ENCODE measurements at places on chromosomes 2 and 18.
A peak's percentile ranks its signal among the peaks of the same experiment; 100 is the strongest.

GRCh38 chr2:216692636-216693413 lies 2.5 kb downstream of the IGFBP5 start:
- peak; percentile 83 for DNase-seq

- DNase-seq: no peak
Observed at GRCh38 chr18:44900627-44901026, 219.9 kb downstream of the SETBP1 start.

DNA sequence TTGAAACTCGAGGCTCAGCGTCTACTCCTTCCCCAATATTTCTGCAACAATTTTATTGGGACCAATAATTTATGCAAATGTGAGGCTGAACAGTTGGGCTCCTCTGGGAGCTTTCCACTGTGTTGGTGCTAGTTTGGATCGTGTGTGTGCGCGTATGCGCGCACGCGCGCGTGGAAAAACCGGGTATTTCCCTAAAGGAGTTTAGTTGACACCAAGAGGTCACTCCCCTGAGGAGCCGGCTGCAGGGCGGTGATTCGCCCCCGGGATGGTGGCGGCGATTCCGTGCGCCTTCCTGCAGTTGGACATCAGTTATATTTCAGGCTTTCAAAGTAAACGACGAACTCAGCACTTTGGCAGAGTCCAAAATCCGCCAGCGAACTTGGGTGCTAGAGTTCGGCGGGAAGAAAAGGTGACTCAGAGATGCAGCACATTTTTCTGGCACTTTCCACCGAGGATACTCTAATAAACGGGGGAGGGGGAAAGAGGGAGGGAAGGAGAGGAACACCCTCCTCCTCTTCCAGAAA lies 186.5 kb upstream of the FANCL start:
- DNase-seq: peak; percentile 11

- DNase-seq: no peak
Observed at GRCh38 chr2:239768031-239768790, 256.9 kb downstream of the NDUFA10 start.

DNA sequence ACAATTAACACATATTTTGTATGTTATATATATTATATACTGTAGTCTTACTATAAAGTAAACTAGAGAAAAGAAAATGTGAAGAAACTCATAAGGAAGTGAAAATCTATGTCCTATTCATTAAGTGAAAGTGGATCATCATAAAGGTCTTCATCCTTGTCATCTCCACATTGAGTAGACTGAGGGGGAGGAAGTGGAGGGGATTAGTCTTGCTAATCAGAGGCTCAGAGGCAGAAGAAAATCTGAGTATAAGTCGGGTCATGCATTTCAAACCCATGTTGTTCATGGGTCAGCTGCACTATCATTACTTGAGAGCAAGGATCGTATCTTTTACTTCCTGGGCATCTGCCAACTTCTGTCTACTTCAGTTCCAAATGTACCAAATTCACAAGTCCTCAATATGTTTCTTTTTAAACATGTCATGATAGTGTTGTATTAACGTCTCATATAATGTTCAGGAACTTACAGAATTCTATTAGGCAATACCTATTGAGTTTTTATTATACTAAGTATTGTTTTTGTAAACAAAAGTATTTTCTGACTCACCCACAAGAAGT lies 208.9 kb upstream of the BOD1L2 start:
- no peak for DNase-seq

- DNase-seq: no peak
Observed at GRCh38 chr2:221423210-221423804, 148.8 kb downstream of the EPHA4 start.

DNA sequence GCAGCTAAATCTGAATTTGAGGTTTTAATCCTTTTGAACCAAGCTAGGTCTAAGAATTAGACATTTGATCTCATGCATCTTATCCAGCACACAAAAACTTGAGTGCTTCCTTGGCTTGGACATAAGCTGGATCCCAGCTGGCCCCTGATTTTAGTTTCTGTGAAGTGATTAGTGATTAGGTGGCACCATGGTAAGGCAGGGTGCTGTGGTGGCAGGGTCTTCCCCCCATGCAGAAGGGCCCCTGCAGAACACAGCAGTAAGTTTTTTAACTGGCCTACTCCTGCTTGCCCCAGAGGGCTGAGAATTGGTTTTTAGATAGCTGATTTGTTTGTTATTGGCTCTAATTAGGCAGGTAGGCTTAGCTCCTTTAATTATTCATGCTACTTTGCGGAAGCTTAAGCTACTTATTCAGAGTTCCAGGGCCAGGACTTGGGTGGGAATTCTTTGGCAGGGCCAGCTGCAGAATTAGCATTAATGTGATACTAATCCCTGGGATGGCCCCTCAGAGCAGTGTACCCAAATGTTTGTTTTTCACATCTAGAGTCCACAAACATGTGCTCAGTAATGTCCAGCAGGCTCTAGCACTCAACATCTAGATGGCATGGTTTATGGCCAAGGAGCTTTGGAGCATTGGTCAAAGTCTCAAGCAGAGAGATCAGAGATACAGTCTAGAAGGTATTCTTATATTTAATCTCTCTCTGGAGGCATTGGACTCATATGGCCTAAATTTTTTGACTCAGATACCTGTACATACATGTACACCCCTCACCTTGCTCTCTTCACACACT lies 99.6 kb downstream of the FMNL2 start:
- DNase-seq: no peak

- DNase-seq: no peak
Observed at GRCh38 chr18:44789710-44790109, 109.0 kb downstream of the SETBP1 start.

DNA sequence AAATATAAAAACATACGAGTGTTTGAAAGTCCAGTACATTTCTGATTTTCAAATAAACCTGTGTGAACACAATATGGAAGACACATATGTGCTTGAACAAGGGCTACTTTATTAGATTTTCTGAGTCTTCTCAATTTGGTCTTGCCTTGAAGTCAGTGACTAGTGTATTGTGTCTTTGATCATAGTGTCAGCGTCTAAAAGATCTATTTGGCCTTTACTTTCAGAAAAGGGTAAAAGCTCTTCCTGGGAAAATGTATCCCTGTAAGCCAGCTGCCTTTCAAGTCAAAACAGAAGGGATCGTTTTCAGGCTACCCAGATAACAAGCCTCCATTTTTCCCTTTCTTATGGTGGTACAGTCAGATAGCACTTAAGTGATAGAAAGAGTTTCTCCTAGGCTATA lies 471.9 kb downstream of the CMPK2 start:
- DNase-seq: no peak

GRCh38 chr2:229235131-229235914 lies 35.8 kb downstream of the PID1 start:
- DNase-seq: no peak

DNA sequence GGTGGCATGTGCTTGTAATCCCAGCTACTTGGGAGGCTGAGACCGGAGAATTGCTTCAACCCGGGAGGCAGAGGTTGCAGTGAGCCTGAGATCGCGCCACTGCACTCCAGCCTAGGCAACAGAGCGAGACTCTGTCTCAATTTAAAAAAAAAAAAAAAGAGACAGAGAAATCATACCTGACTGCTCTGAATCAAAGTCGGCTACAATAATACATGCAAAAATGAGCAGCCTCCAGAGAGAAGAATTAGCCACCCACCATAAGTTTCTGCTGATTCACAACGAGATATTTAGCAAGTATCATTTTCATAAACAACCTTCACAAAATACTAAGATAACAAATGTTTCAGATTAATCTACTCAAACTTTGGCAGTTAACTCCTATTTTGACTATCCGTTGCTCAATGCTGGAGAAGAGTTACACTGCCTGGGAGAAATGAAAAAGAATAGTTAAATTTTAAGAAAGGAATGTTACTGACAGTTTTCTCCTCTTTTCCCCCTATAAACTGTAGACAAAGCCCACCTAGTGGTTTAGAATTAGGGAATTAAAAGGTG lies 1.5 kb downstream of the OSBPL1A start:
- no peak for DNase-seq

DNA sequence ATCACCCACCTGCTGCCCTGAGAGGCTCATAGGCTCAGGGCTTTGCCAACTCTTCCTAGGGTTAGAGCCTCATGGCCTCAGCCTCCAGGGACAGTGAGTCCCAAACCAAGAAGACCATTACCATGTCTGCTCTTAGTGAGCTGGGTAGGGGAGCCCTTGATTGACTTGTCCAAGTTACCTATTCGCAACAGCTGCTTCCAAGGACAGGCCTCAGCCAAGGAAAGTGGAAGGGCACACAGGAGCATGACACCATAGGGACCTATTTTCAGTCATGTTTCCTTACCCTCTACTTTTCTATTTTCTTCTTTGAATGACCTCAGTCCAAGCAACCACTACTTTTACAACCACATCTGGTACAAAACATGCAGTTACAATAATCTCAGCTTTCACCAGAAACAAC lies 81.6 kb downstream of the LBH start:
- DNase-seq: no peak

DNA sequence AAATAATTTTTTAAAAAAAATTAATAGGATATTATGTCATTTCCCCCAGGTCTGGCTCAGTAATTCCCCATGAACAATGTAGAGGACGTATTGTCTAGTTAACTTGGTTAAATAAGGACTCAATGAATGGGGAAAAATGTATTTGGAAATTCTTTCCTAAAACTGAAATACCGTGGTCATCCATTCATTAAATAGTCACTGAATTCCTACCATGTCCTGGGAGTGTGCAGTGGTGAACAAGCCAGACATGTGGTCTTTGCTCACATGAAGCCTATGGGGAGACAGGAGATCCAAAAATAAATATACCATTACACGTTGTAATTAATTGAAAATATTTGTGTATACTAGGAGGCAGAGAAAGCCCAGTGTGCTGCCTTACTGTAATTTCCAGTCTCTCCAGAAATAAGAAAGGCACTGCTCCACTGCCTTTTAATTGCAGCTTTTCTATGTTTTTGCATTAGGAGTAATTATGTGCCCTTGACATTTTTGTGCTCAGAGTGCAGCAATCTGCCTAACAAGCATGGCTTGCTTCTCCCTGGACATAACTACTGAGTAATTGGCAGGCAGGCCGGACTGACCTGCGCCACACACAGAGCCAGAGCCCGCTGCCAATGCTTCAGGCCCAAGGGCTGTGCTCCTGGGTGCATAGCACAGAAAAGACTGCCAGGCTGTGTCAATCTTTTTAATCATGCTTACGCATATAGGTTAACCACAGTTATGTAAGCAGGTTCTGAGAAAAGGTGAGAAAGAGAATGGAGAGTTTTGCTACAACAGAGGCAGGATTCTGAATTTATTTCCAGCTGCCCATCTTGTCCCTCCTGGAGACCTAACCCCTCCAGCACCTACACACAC lies 22.2 kb upstream of the TTC39C start:
- no peak for DNase-seq

GRCh38 chr18:69981948-69982347 lies 34.3 kb upstream of the CD226 start:
- no peak for DNase-seq

DNA sequence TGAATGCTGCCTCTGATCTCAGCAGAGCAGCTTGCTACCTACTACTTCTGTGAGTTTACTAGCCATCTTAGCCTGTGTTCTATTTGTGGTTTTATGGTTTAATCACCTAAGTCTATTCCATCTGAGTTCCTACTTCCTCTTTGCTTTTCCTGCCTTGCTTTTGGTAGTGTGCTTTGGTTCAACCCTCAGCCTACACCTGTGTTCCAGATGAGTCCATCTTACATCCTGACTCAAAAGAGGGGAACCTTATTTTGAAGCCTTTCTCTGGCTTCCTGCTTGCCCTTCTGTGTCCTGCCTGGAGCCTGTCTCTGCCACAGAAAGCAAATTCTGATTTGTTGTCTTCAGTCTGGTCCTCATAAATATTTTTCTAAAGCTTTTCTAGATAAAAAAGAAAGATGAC lies 530.3 kb upstream of the MEX3C start:
- no peak for DNase-seq

DNA sequence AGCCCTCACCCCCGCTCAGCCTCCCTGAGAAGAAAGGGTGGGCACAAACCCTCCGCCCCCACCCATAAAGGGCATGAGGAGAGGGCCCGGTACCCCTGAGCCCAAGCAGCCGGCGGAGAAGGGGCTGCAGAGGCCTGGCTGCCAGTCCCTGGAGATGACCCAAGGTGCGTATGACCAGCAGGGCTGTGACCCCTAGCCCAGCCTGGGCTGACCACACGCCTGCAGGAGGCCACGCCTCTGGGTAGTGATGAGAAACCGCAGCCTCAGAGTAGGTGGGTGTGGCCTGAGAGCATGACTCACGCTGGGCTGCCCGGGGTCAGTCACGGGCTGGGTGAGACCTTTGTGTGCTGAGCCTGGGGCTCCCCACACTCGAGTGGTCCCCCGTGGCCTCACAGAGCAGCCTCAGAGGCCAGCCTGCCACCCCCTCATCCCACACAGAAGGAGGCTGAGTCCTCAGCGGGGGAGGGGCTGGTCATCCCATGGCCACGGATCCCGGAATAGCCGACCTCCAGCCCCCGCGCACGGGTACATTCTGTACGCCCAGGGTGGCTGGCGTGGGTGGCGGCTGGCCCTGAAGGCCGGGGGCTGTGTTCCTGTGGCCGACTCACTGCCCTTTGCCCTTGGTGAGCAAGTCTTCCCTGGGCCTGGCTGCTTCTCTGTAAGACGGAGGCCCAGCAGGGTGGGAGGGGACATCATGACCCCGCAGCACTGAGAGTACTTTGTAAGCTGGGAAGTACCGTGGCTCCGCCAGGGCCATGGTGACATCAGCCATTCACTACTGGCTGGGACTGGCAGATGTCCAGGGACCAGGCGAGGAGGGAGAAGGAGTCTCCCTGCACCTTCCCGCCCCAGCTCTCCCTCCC lies 110.8 kb upstream of the OTOS start:
- DNase-seq: no peak

DNA sequence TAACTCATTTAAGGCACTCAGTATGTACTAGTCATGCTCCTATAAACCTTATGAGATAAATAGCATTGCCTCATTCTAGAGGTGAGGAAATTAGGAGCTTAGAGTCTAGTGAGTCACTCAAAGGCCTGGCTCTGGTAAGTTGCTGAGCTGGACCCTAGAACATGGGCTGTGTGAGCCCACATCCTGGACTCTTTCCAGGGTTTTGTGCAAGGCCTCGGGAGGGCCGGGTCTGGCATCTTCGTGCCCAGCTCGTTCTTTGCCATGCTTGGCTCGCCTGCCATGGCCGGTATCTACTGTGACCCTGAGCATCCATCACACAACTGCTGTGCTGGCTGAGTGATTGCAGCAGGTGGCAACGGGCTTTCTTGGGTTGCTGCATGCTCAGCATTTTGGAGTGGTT lies 168.0 kb downstream of the LPIN1 start:
- no peak for DNase-seq

DNA sequence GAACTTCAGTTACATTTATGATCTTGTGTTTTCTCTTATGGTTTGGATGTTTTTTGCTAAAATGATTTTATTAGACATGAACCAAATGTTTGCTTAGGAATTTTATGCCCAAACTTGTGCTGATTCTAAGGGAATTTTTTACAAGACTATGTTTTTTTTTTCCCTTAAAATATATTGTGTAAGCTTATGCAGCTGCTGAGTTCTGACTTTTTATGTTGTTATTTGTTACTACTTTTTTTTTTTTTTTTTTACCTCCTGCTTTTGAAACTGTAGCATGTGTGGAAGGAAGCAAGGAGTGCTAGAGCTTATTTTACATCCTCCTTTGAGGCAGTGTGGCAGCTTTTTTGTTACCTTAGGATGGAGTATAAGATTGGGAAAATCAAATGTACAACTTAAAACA lies 6.0 kb upstream of the DNAH7 start:
- DNase-seq: no peak

- no peak for DNase-seq
Observed at GRCh38 chr2:34229998-34230397, 630.9 kb upstream of the FAM98A start.
